Heart right ventricle (tissue), 16 donors: ENCODE measurements at places on chromosomes 16 and 17. TPM values are rescaled to one million over a fixed set of nuclear protein-coding genes. Genes with fewer than 3 reads are reported as not detected.

SULT1A4 gene
- 0.32 TPM for total RNA-seq

- H3K4me1 ChIP-seq: no peaks in the 10 kb centered on the region
- H3K27me3 ChIP-seq: no peaks in the 10 kb centered on the region
- H3K36me3 ChIP-seq: no peaks in the 10 kb centered on the region
- H3K4me3 ChIP-seq: no peak overlapping the region
Measured at GRCh38 chr16:11320170-11320569, 25.1 kb upstream of the RMI2 start.

NOG gene
- total RNA-seq: 0.30 TPM

- H3K36me3 ChIP-seq: no peaks in the 10 kb centered on the region
- no peaks in the 10 kb centered on the region for H3K4me1 ChIP-seq
- H3K27ac ChIP-seq: no peak overlapping the region
- H3K27me3 ChIP-seq: no peaks in the 10 kb centered on the region
- no peak overlapping the region for H3K4me3 ChIP-seq
Measured at GRCh38 chr16:88725609-88726407, 19.5 kb downstream of the CTU2 start.

DNA sequence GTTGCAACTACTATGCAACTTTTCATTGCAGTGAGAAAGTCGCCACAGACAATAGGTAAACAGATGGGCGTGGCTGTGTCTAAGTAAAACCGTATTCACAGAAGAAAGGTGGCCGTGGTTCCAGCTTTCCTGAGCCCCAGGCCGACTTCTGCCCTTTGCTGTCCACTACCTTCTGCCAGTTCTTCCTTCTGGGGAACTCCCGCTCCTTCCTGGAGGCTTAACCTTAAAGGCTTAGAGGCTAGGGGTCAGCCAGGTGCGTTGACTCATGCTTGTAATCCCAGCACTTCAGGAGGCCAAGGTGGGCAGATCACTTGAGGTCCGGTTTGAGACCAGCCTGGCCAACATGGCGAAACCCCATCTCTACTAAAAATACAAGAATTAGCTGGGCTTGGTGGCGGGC is 2.1 kb upstream of the SEPTIN12 start:
- no peak overlapping the region for H3K27ac ChIP-seq
- DNase-seq: no peak
- H3K4me3 ChIP-seq: no peak overlapping the region
- H3K36me3 ChIP-seq: no peaks in the 10 kb centered on the region

DNA sequence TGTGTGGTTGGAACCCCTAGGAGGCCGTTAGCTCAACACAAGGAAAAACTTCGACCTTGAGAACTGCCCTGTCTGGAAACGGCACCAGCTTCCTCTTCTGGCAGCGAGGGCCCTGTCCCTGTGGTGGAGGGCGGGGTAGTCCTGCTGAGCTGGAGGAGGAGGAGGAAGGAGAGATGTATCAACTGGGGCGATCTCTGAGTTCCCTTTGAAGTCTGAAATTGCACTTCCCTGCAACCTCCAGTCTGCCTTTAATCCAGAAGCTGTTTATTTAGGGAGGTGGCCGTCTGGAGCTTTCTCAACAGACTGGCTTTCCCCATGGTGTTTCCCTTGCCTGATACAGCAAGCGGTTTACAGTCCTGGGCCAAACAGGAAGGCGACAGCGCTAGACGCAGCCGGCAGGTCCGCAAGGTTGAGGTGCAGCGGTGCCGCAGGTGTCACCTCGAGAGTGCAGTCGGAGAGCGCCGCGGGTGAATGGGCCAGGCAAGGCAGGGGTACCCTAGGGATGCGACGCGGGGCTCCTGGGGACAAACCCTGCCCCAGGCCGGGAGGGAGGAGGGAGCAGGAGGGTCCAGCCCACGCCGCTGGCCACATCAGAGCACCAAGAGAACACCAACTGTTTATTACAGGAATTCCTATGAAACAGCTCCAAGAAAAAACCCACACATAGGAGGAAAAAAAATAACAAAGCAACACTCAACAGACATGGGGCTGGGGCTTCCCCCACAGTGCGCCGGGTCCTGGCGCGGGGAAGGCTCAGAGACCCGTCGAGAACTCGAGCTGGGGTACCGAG is 11.4 kb upstream of the MRPS23 start:
- peaks cover 40% of the 10 kb centered on the region for H3K4me1 ChIP-seq
- peak; percentile 62 for DNase-seq
- no peaks in the 10 kb centered on the region for H3K27me3 ChIP-seq
- H3K36me3 ChIP-seq: peaks cover 21% of the 10 kb centered on the region
- peak overlapping the region; percentile 90 for H3K27ac ChIP-seq

GRCh38 chr17:49968405-49969133 is 421 bp upstream of the DLX4 start:
- peaks cover 100% of the 10 kb centered on the region for H3K27me3 ChIP-seq
- H3K4me3 ChIP-seq: peak overlapping the region; percentile 48
- peaks cover 54% of the 10 kb centered on the region for H3K4me1 ChIP-seq

GRCh38 chr17:75734674-75735294 is 13.5 kb downstream of the ITGB4 start:
- H3K36me3 ChIP-seq: no peaks in the 10 kb centered on the region
- H3K4me3 ChIP-seq: no peak overlapping the region
- DNase-seq: no peak
- no peaks in the 10 kb centered on the region for H3K27me3 ChIP-seq
- peaks cover 18% of the 10 kb centered on the region for H3K4me1 ChIP-seq

DNA sequence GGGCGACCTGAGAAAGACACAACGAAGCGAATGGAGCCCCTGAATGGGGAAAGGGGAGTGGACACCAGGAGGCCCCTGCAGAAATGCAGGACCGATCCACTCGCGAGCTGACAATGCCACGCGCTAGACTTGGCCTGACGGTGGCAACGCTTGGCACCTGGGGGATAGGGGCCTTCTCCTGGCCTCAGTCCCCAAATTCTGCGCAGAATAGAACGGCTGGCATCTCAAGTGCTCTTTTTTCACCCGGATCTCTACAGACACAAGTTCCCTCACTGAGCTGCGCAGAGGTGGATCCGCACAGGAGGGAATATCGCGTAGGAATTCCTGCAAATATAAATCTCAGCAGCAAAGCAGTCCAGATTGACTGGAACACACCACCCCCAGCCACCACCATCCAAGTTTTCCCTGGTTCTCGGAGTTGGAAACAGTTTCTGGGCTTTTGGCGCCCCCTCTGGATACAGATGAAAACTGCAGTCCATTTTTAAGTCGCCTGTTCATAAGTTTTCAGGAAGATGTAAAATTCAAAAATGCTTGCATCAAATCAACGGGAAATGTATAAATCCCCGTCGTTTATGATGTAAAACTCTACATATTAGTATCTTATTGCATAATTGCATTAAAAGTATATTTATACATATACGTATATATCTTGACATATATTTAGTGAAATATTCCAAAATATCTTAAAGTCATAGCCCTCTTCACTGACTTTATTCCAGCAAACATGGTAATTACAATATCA is 2.3 kb upstream of the SOX9 start:
- H3K4me1 ChIP-seq: peaks cover 11% of the 10 kb centered on the region
- DNase-seq: peak; percentile 36
- H3K4me3 ChIP-seq: peak overlapping the region; percentile 33
- peaks cover 64% of the 10 kb centered on the region for H3K27me3 ChIP-seq
- H3K36me3 ChIP-seq: peaks cover 9% of the 10 kb centered on the region
- H3K27ac ChIP-seq: peak overlapping the region; percentile 90

DNA sequence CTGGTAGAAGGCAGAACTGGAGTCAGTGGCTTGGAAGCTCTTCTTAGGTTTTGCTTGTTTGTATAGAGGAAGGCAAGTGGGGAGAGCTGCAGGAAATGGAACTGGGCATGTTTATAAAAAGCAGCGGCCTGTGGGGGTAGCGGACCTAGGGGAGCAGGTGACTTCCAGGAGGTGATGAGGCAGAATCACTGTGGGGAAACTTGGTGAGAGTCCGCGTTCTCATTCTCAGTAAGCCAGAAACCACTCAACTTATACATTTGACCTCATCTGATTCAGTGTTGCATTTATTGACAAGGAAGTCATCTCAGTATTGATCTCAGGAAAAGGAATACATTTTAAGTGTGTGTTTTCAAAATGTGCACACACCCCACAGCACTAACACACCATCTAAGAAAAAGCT is 299.8 kb downstream of the CNTNAP4 start:
- no peaks in the 10 kb centered on the region for H3K27me3 ChIP-seq
- no peak for DNase-seq
- H3K36me3 ChIP-seq: no peaks in the 10 kb centered on the region
- no peak overlapping the region for H3K27ac ChIP-seq

IRX5 gene
- total RNA-seq: 23.0 TPM

RMI2 gene
- total RNA-seq: 1.7 TPM

ANKFN1 gene
- not detected for total RNA-seq

GRCh38 chr17:75748706-75749105 is 16.3 kb downstream of the GALK1 start:
- no peak overlapping the region for H3K4me3 ChIP-seq
- H3K4me1 ChIP-seq: peaks cover 18% of the 10 kb centered on the region
- no peak for DNase-seq
- no peaks in the 10 kb centered on the region for H3K36me3 ChIP-seq
- no peaks in the 10 kb centered on the region for H3K27me3 ChIP-seq

DNA sequence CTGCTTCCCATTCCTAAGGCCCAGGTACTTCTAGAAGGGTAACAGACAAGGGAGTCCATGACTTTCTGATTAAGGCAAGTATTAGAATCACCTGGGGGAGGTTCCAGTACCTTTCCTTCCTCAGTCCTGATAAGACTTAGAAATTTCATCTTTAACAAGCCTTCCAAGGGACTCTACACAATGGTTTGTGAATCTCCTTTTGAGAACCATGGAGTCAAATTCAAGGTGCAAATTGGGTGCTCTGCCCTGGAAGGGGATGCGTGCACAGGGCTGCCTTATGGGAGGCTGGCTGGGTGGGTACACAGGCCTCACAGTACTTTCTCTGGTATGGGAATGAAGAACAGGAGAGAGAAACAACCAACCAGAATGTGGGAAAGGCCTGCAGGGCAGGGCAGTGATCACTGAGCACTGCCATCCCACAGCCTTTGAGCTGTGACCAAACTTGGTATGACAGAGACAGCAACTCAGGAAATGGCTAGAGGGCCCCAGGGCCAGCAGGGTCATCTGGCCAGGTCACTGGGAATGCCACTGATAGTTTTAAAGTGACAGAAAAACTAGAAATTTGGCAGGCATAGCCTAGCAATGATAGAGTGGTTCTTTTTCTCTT is 3.6 kb upstream of the TMIGD1 start:
- no peak overlapping the region for H3K27ac ChIP-seq
- no peak overlapping the region for H3K4me3 ChIP-seq
- no peak for DNase-seq

DNA sequence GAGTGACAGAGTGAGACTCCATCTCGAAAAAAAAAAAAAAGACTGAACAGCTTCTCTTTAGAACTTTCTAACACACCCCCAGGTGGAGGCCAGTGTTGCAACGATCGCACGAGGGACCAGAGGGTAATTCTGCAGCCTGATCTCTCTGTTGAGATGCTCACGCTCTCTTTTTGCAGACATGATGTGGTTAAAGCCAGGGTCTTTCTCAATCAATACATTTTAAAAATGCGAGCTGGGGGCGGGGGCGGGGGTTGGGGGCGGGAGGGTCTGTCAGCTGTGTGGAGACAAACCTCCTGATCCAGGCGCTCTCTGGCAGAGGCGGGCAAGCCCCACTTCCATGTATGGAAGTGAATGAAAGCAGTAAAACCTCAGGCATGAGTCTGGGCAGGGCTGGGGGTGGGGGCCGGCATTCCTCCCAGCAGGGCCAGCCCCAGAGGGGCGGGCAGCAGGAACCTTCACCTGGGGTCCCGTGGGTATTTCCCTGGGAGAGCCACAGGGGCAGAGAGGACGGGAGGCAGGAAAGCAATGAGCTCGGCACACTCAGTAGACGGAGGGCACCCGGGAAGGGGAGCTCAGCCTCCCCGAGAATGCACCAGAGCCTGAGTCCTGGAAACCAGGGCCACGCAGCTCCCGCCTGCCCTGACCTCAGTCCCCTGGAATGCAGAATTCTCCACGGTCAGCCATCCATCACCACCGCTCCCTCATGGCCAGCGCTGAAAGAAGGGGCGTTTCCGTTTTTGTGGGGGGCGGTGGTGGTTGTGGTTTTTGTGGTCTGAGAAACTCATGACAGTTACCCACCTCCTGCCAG is 28.0 kb downstream of the NXN start:
- no peak for DNase-seq
- H3K4me3 ChIP-seq: peak overlapping the region; percentile 5
- no peaks in the 10 kb centered on the region for H3K27me3 ChIP-seq
- H3K36me3 ChIP-seq: no peaks in the 10 kb centered on the region
- H3K4me1 ChIP-seq: peaks cover 7% of the 10 kb centered on the region

GRCh38 chr16:30121741-30122571 is 1.1 kb downstream of the MAPK3 start:
- H3K27me3 ChIP-seq: no peaks in the 10 kb centered on the region
- DNase-seq: peak; percentile 82
- H3K4me3 ChIP-seq: peak overlapping the region; percentile 75
- peaks cover 44% of the 10 kb centered on the region for H3K36me3 ChIP-seq
- peak overlapping the region; percentile 95 for H3K27ac ChIP-seq

- H3K36me3 ChIP-seq: no peaks in the 10 kb centered on the region
- peaks cover 33% of the 10 kb centered on the region for H3K4me1 ChIP-seq
- H3K27ac ChIP-seq: no peak overlapping the region
- DNase-seq: no peak
Measured at GRCh38 chr16:72845322-72846020, 202.5 kb downstream of the ZFHX3 start.

DNA sequence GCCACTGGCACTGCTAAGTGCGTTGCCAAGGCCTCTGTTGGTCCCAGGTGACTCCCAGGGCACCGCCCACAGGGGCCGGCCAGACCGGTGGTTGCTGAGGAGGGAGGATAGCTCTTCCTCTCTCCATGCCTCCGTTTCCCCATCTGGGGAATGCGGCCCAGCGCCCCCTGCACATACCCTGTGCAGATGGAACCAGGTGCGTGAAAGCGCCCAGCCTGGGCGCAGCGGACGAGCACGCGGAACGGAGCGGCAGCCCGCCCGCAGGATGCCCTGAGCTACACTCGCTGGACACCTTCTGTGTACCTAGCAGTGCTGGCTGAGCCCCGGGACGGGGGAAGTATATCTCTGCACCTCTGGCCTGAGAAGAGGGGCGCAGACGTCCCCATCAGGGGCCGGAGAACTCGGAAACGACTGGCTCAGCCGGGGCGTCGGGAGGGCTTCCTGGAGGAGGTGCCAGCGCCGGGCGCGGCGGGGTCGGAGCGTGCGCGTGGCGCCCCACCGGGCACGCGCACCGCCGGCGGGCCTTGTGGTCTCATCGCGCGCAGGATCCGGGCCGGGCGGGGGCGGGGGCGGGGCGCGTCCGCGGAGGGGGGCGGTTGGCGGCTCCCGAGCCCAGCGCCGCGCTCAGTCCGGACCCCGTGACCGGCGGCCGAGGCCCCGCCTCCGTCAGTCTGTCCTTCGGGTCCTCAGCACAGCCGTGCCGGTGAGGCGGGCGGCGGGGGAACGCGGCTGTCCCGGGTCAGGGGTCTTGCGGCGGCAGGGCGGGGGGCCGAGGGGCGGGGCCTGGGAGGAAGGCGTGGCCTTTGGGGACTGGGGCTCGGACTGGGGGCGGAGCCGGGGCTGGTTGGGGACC is at the start of the genes CCDC78 and HAGHL:
CCDC78 (minus strand) TSS at position 6 of the 853 bp plus-strand sequence. CDS start 76 bp downstream, outside the sequence.
HAGHL (plus strand) TSS at position 669 of the 853 bp plus-strand sequence. CDS start 404 bp downstream, outside the sequence.
- H3K27ac ChIP-seq: no peak within 1 kb of the TSS
- H3K36me3 ChIP-seq: no peaks in the 10 kb centered on the region
- peaks cover 26% of the 10 kb centered on the region for H3K4me1 ChIP-seq
- peak within 1 kb of the TSS; percentile 44 for H3K4me3 ChIP-seq

GRCh38 chr16:75457485-75458021 is 6.9 kb downstream of the TMEM170A start:
- DNase-seq: no peak
- no peak overlapping the region for H3K27ac ChIP-seq
- H3K4me3 ChIP-seq: no peak overlapping the region
- H3K4me1 ChIP-seq: no peaks in the 10 kb centered on the region
- no peaks in the 10 kb centered on the region for H3K27me3 ChIP-seq

TPSD1 gene
- total RNA-seq: 0.28 TPM
